ENCODE measurements at places on chromosomes 3 and 15.

- no peak for DNase-seq
Observed at GRCh38 chr3:14126017-14126886, 1.4 kb downstream of the TMEM43 start.

DNA sequence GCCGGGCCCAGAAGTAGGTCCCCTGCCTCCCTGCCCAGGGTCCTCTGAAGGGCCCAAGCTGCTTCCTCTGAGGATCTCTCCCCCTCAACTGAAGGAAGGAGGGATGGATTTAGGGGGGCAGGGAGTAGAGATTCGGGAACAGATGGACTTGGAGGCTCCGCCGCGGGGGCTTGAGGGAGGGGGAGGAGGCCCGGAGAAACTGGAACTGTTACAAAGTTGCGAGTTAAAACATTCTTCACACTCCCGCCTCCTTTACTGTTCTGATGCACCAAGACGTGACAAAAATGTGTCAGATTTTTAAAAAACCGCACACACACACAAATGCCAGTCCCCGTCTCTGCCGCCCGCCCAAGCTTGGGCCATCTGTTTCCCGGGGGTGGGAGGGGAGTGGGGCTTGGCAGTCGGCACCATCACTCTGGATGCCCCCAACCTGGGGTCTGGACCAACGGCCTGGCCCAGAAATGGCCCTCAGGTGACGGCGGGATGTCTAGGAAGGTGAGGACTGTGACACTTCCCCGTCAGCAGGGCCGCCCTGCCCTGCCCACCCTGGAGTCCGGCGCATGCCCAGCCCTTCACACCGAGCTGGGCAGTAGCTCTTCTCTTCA, 25.0 kb upstream of the LINGO1 start:
- DNase-seq, result no peak

GRCh38 chr3:183468424-183468823, 40.0 kb upstream of the MCF2L2 start:
- DNase-seq, result no peak

GRCh38 chr3:46091741-46092701, 64.7 kb upstream of the XCR1 start:
- DNase-seq, result no peak

- no peak for DNase-seq
Observed at GRCh38 chr3:135792858-135793475, 172.6 kb upstream of the PPP2R3A start.

DNA sequence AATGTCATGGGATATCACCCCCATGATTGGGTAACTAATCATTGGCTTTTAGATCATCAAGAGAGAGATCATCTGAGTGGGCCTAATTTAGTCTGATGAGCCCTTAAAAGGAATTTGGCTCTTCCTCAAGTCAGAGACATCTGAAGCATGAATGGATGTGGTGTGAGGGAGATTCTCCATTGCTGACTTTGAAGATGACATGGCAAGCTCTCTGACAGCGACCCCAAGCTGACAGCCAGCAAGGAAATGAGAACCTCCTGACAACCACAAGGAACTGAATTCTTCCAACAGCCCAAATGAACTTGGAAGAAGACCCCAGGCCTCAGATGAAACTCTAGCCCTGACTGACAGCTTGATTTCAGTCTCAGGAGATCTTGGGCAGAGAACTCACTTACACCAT, 108.4 kb upstream of the SPATA12 start:
- no peak for DNase-seq

DNA sequence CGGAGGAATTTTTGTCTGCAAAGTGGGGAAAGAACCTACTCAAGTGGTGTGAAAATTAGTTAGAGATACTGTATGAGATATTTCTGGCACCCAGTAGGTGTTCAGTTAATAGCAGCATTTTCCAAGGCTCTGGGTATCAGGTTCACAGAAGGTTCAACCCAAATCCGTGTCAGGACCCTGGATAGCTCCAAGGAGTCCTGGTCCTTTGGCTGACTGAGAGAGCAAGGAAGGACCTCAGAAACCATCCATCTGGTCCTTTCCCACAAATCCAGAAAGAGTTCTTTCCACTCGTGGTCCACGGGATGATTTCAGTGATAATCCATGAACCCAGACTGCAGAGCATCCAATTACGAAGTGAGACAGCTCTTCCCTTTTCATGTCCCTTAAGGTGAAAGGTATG, 51.4 kb downstream of the SLC6A11 start:
- DNase-seq, result no peak

DNA sequence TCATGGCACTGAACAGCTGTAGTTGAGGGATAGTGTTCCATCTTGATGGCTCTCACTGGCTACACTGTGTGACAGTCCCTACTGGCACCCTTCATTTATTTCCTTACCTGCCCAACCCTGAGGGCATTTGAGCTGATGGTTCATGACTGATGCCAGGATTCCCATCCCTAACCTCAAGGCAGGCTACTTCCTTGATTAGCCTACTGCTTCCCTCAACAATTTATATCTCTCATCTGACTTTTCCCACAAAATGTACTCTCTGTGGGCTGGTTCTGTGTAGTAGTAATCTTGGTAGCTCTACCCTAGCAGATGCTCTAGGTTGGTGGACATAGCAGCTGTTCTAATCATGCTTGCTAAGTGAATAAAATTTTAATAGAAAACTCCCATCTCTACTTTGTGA, 106.0 kb downstream of the THRB start:
- DNase-seq, result no peak

GRCh38 chr3:45055032-45055410, 28.9 kb downstream of the CLEC3B start:
- no peak for DNase-seq

DNA sequence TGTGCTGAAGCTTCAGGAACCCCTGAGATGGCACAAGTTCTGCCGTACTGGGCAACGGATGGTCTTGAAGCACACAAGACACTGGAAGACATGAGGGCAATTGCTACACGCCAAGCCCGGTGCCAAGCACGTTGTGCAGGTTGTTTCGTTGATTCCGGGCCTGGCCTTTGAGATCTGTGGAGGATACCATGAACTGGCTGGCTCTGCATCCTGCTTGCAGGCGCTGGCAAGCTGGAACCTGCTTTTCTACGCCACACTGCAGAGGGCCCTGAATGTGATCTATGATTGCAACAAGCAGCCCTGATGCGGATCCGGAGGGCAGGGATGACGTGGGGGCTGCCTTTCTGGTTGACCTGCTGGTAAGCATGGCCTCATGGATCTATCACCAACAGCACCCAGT, 262.5 kb upstream of the ATP10A start:
- DNase-seq, result no peak

DNA sequence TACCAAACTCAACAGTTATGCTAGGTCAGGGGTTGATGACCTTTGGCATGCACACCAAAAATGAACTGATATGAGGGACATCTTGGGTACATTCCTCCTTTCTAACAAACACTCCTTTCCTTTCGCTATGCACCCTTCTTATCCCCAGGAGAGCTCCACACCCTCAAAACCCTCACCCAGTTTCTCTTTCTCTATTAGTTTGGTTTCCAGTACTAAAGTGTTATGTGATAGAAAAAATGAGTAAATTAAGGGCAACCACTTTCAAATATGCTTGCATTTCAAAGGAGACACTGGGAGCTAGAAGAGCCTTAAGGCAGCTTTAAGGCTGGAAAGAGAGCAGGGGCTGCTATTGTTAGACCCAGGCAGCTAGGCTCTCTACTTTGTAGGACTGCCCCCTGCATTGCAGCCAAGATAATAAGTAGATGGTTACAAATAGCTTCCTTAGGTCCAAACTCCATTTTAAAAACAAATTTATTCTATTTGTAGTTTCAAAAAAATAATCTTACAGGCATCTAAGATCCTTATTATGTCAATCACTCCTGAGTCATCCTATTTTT, 244.3 kb downstream of the ZIC1 start:
- DNase-seq, result no peak

DNA sequence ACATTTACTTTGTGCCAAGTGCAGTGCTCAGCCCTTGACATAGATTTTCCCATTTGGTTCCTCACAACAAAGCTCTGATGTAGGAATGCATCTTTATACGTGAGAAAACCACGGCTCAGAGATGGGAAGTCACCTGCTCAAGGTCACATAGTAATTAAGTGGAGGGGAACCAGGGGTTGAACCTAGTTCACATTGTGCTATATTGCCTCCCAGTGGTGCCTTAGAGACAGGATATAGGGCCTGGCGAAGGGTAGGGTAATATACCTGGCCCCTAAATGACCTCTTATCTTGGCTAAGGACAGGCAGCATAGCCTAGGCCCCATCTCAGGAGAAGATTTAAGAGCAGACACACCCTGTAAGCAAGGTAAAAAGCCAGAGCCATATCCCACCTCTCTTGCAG, 71.5 kb downstream of the FOXP1 start:
- no peak for DNase-seq

DNA sequence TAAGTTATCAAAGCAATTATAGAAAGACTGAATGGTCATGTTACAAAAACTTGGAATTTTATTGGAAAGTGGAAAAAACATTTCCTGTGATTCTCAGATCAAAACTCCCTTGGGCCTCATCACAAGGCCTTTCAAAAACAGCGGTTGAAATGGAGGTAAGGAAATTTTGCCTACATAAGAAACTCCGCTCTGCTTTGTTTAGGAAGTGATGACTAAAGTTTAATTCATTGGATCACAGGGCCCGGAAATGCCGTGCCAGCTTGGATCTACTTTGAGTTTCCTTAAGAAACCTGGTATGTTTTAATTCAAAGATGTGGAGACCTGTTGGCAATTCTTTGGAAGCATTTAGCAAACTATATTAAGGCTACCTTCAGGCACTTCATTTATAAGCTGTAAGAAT, 143.9 kb upstream of the MME start:
- no peak for DNase-seq

DNA sequence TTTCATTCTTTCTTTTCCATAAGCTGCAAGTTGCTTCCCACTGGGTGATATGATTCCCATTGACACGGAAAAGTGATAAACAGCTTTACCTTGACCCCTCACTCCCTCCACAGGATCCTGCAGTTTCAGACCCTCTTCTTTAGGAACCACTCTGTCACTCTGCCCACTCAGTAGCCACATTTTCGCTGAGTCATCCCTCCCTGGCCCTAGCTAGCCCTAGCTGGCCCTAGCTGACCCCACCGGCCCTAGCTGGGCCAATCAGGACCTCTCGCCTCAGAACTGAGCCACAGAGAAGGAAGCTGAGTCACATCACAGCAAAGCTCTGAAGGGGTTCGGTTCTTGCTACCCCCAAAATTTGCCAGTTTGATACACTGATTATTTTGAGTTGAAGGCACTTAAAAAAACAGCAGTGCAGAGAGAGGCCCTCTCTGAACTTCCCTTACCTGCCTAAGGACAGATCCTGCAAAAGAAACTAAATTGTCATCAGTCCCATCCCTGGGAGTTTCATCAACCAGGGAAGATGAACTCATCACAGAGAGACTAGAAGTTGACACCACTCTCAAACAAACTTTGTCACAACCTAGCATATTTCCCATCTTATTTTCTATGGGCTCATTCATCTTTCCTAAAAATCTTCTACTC, 233.5 kb upstream of the PROK2 start:
- DNase-seq, result no peak

DNA sequence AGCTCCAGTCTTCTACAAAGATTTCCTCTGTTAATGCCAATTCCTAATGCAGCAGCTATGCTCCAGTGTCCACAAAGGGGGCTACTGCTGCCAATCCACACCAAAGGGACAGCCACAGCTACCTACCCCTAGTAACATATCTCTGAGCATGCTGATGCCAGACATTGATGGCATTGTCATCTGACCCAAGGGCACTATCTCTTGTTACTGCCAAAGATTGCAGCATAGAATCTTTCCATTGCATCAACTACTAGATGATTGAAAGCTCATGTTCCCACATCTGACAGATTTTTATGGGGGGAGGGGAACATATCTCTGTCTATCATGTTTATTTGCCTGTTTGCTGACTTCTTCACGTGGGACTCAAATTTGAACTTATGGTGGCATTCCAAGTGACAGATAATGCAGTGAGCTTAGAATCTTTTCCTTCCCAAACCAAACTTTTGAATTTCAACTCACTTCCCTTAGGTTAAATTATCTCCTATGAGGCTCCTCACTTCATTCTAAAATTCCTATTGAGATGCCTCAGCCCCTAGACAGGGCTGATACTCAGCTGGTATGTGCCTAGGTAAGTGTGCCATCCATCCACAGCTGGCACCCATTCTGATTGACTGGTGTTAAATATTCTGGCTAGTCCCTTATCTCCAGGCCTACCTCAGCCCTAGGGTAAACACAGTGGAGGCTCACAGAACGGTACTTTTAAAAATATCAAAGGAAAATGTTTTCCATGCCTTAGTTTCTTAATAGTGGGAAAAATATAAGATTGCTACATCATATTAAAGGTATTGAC, 100.3 kb downstream of the STRIT1 start:
- no peak for DNase-seq

DNA sequence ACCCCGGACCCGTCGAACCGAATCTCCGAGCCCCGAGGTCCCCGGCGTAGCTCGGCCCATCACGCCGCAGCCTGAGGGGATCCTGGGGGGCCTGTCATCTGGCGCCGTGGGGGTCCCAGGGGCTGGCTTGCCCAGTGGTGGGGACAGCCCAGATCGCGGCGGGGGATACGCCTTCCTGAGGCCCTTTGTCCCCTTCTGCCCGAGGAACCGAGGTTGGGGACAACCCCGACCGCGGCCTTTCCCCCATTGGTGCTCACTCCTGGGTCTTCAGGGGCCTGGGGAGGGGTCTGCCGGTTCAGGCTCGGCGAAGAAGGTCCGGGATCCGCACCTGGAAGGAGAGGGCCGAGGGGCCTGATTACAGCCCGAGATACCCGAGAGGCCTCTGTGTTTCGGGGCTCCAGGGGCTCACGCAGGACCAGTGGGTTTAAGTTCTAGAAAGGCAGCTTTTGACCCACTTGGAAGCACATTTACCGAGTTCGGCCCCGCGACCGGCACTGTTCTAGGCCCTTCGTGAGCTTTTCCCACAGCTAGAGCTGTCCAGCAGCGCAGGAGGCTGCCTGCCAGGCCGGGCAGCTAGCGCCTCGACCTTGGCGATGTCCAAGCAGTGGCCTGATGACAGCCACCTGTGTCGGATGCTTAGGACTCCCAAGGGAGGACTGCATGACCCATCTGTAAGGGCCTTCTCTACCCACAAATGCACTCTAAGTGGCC, 504 bp downstream of the ABHD2 start:
- peak; percentile 64 for DNase-seq

GRCh38 chr15:62469874-62470688, 305.0 kb upstream of the C2CD4B start:
- no peak for DNase-seq

- no peak for DNase-seq
Observed at GRCh38 chr15:69825941-69826818, 271.5 kb downstream of the TLE3 start.

DNA sequence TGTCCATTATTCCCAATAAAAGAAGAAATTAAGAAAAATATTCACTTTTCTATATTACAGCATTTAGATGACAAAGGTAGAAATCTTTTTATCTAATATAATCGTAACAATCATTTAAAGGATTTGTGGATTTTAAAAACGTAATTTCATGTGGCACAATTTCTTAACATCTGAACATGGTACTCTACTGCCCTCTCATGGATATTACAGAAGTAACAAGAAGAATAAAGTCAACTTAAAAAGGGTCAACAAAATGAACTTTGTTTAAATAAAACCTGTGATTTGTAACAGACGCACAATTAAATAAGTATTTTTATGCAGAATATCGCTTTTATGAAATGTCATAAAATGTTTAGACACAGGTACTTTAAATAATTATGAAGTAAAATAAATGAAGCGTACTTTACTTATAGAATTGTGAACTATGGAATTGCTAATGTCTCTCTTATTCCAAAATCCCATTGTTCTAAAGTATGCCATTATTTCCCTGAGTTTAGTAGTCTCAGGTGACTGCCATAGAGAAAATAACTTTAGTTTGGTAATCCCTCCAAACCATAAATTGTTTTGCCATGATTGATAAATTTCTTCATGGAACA, 366.8 kb upstream of the ZNF385D start:
- no peak for DNase-seq
